Fibroblast of the aortic adventitia (primary cell): ENCODE measurements at places on chromosomes 5 and 9.

GRCh38 chr5:40402007-40402364 lies 277.7 kb upstream of the PTGER4 start:
- no peak for DNase-seq

GRCh38 chr5:65268525-65268924 lies 213.2 kb downstream of the ADAMTS6 start:
- peak; percentile 58 for DNase-seq

DNA sequence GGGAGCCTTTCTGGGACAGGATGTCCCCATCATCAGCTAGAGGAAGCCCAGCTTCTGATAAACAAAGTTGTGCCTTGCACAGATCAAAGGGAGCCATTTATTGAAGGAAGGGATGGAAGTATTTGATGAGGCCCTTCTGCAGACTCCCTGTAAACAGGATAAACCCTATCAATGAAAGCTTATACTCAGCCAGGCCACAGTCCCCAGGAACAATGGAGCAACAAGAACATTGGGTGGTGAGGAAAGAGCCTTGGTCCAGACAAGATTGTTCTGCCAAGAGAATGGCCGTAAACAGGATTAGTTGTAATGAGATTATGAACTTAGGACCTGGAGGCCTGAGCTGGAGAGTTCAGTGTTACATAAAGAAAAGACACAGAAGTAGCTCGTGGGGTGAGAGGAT lies 40.5 kb upstream of the LIFR start:
- DNase-seq, result no peak

- DNase-seq, result no peak
Measured at GRCh38 chr5:169964246-169964645, 16.0 kb downstream of the INSYN2B start.

DNA sequence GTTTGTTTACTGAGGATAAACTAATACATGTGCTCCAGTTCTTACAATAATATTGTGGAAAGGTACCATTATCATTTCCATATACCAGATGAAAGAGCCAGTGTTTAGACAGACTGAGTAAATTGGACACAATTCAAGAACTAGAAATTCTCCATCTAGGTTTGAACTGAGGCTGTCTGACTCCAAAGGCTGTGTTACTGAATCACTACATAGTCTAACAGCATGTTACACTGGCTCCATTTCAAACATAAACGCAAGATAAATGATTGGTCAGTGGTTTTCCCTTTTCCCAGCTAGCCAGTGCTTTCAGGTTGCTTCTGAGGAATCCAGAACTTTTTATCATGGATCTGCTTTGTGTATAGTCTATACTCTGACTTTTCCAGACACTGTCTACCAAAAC lies 8.1 kb downstream of the SPDL1 start:
- peak; percentile 81 for DNase-seq

- DNase-seq, result peak; percentile 84
Measured at GRCh38 chr9:77764894-77765780, 117.0 kb upstream of the GNA14 start.

DNA sequence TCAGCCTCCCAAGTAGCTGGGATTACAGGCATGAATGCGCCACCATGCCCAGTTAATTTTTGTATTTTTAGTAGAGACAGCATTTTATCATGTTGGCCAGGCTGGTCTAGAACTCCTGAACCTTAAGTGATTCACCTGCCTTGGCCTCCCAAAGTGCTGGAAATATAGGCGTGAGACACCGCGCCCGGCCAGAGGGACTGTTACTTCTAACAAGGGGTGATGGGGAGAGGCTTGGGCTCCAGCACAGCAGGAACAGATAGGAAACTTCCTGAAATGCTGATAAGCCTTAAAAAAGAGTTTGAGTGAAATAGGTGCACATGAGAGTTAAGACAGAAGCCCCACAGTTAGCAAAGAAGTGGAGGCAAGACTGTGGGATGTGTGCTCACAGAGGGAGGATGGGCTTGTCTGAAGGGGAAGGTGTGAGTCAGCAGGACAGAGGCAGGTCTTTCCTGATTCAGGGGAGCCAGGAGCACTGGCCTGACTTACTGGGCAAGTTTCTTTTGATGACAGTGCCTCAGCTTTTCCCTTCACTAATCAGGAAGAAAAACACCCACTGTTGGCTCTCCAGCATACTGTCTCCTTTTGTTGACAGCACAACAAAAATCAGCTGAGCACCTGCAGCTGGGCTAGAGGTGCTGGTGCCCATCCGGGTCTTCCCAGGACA lies 68.4 kb downstream of the RAD23B start:
- no peak for DNase-seq

- DNase-seq, result no peak
Measured at GRCh38 chr5:179113143-179113530, 53.0 kb downstream of the ZNF354C start.

DNA sequence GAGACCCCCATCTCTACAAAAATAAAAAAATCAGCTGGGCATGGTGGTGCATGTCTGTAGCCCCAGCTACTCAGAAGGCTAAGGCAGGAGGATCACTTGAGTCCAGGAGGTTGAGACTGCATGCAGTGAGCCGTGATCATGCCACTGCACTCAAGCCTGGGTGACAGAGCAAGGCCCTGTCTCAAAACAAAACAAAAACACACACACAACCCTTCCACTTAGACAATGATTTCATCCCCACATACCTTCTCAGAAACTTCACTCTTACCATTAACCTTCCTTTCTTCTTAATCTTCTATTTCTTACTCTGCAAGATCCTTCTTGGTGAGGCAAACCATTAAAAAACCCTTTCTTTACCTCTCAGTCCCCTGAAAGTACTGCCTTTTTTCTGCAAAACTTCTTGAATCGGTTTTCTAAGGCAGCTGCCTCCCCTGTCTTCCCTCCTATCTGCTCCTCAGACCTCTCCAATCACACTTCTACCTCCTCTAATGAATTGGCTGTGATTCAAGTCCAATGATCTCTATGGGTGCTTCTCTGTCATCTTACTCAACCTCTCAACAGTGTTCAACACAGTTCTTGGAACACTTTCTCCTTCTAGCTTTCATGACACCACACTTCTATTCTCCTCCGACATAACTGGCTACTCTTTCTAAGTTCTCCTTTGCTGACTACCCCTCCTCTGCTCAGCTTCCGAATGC lies 47.3 kb downstream of the PFDN1 start:
- no peak for DNase-seq

GRCh38 chr5:155144956-155145355 lies 131.4 kb downstream of the KIF4B start:
- DNase-seq, result no peak

DNA sequence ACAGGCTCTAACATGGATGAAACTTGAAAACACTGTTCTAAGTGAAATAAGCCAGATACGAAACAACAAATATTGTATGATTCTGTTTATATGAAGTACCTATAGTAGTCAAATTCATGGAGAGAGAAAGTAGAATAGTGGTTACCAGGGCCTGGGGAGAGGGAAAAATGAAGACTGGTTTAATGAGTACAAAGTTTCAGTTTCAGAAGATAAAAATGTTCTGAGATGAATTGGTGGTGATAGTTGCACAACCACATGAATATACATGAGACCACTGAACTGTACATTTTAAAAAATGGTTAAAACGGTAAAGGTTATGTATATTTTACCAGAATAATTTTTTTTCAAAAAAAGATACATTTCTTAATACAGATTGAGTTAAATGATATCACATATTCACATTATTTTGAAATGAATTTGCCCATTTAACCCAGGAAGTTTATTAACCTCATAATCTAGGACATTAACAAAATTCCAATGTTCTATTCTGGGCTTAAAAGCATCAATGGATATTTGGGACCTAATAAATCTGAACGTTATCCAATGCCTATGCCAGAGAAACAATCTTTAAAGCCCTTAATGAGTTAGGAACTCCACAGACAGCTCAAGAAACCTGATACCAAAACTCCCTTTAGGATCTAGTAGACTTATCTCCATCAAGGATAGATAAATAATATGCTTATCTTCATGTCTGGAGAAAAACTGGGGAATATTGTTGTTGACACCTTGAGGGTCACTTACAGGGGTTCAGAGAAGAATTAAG lies 521.3 kb downstream of the EFNA5 start:
- DNase-seq, result no peak

- peak; percentile 64 for DNase-seq
Measured at GRCh38 chr5:82359272-82359671, 81.1 kb upstream of the RPS23 start.

DNA sequence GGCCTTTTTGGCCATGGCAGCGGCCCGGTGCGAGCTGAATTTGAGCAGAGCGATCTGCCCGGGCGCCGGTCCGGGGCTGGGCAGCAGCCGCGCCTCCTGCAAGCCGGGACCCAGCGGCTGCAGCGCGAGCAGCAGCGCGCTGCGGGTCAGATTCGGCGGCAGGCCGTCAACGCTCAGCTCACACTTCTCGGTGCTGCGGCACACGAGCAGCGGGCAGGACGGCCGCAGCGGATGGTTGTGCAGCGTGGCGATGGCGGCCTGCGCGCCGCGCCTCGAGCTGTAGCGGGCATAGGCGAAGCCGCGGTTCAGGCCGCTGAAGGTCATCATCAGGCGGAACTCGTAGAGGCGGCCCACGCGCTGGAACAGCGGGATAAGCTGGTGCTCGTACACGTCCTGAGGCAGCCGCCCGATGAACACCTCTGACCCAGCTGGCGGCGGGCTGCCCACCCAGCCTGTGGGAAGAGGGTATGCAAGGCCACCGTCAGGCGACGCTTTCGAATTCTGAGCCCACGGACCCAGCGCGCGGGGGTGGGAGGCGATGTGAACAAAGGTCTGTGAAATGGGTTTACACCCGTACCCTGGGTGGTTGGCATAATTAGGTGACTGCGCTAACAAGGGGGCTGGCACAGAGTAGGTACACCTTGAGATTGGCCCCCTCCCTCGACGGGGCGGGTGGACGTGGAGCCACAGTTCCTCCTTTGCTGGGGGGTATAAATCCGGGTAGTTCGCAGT lies 755 bp downstream of the DND1 start:
- DNase-seq, result no peak

GRCh38 chr9:87748881-87749280 lies 23.0 kb downstream of the CTSL start:
- DNase-seq, result no peak

DNA sequence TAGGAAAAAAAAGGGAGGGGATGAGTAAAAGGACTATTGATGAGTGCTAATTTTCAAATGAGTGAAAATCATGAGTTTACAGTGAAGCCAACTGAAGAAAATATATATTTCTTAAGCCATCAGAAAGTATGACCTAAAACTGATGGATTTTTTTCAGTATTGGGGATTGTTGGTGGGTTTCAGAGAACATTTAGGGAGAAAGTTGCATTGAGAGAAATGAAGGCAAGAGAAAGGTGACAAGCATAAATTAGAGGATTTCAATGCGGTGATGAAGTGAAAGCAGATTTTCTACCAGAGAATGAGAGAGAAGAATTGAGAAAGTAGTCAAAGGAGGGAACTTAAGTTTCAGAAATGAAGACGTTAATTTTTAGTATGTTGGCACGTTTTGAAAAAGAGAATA lies 8.5 kb upstream of the SNX24 start:
- DNase-seq, result no peak

GRCh38 chr5:171609806-171610452 lies 175.7 kb upstream of the SMIM23 start:
- DNase-seq, result no peak

GRCh38 chr9:7690014-7690413 lies 109.6 kb downstream of the DMAC1 start:
- DNase-seq, result no peak

DNA sequence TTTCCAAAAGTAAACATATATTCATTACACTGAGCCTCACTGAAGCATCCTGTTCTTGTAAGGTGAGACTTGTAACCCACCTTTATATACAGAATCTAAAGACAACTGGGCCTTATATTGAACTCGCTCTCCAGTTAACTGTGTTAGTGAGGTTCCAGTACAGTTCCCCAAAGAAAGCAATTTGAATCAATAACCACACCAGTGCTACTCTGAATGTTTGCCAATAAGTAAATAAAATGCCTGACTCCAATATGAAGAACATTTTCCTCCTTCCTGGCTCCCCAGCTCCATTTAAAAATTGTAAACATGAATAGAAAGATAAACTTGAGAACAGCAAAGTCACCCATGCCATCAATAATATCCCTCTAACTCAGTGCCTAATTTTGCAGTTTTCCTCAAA lies 50.1 kb downstream of the FBXW11 start:
- no peak for DNase-seq

GRCh38 chr5:76700571-76700970 lies 15.4 kb upstream of the F2R start:
- no peak for DNase-seq

DNA sequence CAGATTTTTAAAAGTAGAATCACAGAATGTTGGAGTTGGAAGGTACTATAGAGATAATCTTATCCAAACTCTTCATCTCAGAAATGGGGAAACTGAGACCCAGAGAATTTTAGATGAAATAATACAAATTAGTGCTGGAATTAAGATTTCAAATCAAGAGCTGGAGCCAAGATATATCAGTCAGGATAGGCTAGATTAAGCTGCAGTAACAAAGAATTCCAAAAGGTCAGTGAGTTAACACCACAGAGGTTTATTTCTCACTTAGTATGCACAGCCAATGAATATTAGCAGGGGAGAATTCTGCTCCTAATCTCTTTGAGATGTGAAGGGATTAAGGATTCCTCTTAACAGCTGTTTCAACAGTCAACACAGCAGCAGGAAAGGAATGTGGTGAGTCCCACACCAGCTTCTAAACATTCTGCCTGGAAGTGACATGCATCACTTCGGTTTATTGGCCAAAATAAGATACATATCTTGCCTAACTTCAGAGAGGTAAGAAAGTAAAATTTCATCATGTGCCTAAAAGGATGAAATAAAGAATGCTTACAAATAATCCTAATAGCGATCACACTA lies 136.8 kb downstream of the FRMD3 start:
- no peak for DNase-seq

GRCh38 chr5:31412324-31412723 lies 119.6 kb downstream of the DROSHA start:
- peak; percentile 16 for DNase-seq

DNA sequence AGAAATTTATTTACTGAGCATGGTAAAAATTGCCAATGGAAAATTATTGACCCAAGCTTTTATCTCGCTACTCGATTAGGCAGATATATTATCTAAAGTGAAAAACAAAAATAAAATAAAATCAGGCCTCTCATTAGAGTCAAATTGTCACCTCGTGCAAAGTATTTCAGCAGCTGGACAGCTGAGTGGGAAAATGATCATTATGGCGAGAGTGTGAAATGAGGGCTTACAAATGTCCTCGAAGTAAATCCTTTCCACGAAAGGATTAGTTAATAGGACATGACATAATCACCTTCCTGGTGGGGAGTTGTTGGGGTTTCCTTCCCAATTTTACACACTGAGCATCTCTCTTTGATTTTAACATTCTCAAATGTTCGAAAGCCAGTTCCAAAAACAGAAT lies 5.4 kb upstream of the DPYSL3 start:
- DNase-seq, result no peak

- no peak for DNase-seq
Measured at GRCh38 chr9:98801561-98801960, 5.2 kb upstream of the ANKS6 start.

- no peak for DNase-seq
Measured at GRCh38 chr9:22383718-22384117, 62.9 kb upstream of the DMRTA1 start.

GRCh38 chr5:152855441-152855840 lies 450.4 kb upstream of the NMUR2 start:
- no peak for DNase-seq

DNA sequence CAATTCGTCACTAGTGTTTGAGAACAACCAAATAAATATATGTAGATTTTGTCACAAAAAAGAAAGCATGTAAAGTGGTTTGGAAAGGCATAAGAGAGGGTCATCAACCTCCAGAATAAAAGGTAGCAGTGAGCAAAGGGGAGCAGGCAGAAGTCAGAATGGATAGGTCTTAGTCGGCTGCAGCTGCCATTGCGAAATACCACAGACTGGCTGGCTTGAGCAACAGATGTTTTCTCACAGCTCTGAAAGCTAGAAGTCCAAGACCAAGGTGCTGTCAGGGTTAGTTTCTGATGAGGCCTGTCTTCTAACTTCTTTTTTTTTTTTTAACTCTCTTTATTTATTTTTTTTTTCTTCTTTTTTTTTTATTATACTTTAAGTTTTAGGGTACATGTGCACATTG lies 208.1 kb upstream of the PIK3R1 start:
- DNase-seq, result peak; percentile 90
